NCI-H1092 treated with DMSO at 0.1 percent for 48 hours (cell line): ENCODE measurements at places on chromosomes 6 and 20.

- DNase-seq = no peak
Measured at GRCh38 chr6:1720620-1721322, 111.1 kb downstream of the FOXC1 start.

- no peak for DNase-seq
Measured at GRCh38 chr6:165800337-165800736, 137.3 kb upstream of the PDE10A start.

DNA sequence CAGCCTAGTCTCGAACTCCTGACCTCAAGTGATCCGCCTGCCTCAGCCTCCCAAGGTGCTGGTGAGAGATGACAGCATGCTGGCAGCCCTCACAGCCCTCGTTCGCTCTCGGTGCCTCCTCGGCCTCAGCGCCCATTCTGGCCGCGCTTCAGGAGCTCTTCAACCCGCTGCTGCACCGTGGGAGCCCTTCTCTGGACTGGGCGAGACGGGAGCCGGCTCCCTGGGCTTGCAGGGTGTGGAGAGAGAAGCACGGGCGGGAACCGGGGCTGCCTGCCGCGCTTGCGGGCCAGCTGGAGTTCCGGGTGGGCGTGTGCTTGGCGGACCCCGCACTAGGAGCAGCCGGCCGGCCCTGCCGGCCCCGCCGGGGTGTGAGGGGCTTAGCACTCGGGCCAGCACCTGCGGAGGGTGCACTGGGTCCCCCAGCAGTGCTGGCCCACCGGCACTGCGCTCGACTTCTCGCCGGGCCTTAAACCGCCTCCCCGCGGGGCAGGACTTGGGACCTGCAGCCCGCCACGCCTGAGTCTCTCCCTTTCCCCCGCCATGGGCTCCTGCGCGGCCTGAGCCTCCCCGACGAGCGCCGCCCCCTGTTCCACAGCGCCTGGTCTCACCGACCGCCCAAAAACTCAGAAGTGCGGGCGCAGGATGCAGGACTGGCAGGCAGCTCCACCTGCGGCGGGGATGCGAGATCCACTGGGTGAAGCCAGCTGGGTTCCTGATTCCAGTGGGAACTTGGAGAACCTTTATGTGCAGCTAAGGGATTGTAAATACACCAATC lies 31.5 kb upstream of the RANBP9 start:
- DNase-seq = no peak

DNA sequence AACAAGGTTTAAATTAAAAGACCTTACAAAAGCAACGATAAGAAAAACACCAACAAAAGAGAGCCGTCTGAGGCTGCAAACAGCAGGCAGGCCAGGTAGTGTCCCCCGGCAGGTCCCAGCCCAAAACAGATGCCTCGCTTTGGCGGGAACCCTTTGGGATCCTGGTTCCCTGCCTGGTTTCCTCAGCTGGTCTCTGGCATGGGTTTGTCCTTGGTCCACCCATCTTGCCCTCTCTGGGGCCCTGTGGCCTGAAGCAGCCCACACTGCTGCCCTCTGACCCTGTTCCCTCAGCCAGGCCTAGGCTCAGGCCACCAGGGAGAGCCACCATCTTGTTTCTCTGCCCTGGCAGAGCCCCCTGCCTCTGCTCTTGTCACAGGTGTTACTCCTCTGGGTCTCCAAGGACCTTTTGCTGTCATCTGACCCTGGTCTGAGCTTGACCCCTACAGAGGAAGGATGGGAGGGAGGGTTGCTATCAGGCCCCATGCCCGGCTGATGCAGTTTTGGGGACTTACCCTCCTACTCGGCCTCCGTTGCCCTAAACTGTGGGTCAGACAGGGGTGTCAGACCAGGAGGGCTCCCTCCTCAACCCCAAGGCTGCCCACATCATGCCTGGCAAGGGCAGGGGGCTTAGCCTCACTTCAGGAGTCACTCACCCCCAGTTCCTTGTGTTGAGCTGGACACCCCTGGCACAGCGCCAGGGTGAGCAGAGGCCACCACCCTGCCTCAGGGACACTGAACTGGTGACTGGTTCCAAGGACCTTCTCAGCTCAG lies 30.6 kb upstream of the GRM4 start:
- no peak for DNase-seq

- DNase-seq = peak; percentile 48
Measured at GRCh38 chr20:43925801-43926200, 11.1 kb downstream of the TOX2 start.

DNA sequence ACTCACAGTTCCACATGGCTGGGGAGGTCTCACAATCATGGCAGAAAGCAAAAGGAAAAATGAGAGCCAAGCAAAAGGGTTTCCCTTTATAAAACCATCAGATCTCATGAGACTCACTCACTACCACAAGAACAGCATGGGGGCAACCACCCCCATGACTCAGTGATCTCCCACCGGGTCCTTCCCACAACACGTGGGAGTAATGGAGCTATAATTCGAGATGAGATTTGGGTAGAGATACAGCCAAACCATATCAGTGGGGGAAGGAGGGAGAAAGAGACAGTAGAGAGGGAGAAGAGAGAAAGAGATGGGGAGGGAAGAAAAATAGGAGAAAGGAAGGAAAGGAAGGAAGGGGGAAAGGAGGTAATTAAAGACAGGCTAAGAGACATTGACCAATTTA lies 30.1 kb downstream of the GMDS start:
- no peak for DNase-seq

- DNase-seq = no peak
Measured at GRCh38 chr20:11499101-11499634, 418.5 kb upstream of the BTBD3 start.
